Mesenteric fat pad (tissue), 1 donor: ENCODE measurements at places on chromosomes 3 and 15. TPM values are rescaled to one million over a fixed set of nuclear protein-coding genes. Genes with fewer than 3 reads are reported as not detected.

Gene PTPRG
- 124 TPM for total RNA-seq

Gene C3orf49
- not detected for total RNA-seq

Gene TRH
- not detected for total RNA-seq

Gene ZMAT3
- total RNA-seq: 18.6 TPM

Gene TNIK
- total RNA-seq: 3.7 TPM

Gene SEMA3G
- 144 TPM for total RNA-seq

GRCh38 chr3:96236522-96236921 is 577.9 kb upstream of the EPHA6 start:
- DNase-seq: no peak

DNA sequence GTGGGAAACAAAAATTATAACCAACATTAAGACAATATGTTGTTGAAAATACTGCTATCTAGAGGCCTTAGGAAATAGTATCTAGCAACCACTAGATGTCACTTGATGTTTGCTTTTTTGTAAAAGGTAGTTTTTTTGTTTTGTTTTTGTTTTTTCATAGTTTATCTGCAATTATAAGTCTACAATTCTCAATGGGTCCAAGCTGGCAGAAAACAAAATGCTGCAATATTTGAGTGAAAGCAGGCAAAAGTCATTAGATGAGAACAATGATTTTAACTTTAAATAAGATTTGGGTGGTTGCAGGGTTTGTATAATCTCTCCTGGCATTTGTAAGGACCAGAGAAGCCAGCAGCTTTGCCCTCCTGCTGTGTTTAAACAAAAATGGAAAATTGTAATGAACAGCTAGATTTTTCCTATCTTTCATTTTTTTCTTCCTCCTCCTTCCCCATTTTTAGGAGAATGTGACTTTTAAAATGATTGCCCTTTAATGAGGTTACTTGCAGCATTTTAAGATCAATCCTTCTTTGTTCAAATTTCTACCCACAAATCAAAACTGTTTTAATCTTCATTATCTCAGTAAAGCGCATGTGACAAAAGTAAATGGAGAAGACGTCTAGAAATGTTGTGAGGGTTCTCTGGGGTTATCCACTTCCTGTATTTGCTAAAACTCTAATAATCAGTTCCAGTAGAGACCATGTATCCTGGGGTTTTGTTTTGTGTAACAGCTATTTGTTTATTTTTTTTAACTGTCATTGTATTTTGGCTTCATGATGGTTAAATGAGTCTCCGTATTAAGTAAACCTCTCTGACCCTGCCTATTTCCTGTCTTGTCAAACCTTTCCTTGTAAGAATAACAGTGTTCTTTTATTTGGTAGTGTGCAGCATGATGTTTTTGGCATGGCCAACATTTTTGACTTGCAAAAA is 27.3 kb downstream of the DUT start:
- DNase-seq: no peak

- no peak for DNase-seq
These were observed 8.4 kb downstream of the PIK3R4 start for GRCh38 chr3:130738241-130738640.

- DNase-seq: no peak
These were observed 116.3 kb downstream of the MAGI1 start for GRCh38 chr3:65922441-65922840.

DNA sequence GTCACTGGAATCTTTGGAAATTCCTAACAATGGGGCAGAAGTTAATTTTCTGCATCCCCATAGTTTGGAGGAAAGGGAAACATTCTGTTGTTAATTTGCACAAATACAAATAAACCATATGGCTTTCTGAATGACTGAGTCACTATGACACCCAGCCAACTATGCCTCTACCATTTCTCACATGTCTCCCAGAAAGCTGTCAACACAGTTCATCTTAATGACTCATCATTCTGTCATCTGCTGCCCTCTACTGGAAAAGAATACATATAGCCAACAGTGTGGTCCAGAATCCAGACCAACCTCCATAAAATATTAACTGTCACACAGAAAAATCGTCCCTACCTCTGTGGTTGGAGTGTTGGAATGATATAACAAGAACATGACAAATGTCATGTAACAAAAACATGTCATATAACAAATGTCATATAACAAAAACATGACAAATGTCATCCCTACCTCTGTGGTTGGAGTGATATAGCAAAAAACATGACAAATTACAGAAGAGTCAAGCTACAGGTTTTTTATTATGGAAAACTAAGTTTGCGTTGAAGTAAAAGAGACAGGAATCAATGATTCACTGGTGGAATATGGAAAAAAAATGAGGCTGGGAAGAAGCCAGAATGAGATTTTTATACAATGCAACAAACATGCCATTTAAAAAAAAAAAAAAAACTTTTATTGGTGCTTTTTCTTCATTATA is 47.7 kb upstream of the GYG1 start:
- DNase-seq: no peak

- DNase-seq: no peak
These were observed 538.6 kb downstream of the NR2F2 start for GRCh38 chr15:96869122-96869521.

DNA sequence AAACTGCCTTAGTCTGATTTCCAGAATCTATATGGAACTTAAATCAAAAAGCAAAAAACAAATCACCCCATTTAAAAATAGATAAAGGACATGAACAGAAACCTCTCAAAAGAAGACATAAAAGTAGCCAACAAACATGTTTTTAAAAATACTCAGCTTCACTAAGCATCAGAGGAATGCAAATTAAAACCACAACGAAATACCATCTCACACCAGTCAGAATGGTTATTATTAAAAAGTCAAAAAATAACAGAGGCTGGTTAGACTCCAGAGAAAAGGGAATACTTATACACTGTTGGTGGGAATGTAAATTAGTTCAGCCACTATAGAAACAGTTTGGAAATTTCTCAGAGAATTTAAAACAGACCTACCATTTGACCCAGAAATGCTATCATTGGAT is 367.9 kb downstream of the ZIC4 start:
- DNase-seq: no peak
